ENCODE measurements at places on chromosomes 2 and 18.

GRCh38 chr2:105882341-105882740 lies 137.6 kb downstream of the NCK2 start:
- no peak for DNase-seq
- H3K36me3 ChIP-seq = peaks cover 4% of the 10 kb centered on the region
- H3K27ac ChIP-seq = no peak overlapping the region

DNA sequence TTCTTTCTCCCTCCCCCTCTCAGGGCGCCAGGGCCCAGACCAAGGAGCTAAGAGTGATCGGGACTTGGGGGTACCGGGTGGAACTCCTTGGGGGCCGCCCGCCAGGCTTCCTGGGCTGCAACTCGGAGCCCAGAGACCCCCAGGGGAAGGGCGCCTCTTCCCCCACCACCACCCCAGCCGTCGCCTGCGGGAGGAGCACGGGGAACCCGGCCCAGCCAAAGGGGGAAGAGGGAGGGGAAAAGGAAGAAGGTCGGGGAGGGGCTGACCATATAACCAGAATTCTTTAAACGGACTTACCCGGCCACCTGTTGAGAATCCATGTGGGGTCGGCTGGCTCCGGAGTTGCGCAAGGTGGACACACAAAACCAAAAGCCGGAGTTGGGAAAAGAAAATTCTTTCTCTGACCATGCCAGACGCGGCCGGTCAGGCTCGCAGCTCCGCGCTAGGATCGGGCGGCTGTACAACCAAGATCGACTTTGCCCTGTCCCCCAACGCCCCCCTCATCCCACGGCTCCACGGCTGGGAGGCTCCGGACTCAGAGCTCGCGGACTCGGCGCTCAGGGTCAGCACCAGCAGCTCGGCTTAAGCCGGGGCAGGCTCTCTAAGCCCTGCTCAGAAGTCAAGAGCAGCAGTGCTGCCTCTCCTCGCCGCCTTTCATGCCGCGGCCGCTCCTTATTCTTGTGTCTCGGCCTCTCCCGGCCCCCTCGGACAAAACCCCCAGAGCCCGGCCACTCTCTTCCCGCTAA lies 6.3 kb upstream of the SIX3 start:
- H3K4me1 ChIP-seq = peaks cover 4% of the 10 kb centered on the region
- no peaks in the 10 kb centered on the region for H3K36me3 ChIP-seq
- no peak overlapping the region for H3K27ac ChIP-seq
- H3K27me3 ChIP-seq = peaks cover 96% of the 10 kb centered on the region
- H3K4me3 ChIP-seq = no peak overlapping the region
- DNase-seq = no peak

DNA sequence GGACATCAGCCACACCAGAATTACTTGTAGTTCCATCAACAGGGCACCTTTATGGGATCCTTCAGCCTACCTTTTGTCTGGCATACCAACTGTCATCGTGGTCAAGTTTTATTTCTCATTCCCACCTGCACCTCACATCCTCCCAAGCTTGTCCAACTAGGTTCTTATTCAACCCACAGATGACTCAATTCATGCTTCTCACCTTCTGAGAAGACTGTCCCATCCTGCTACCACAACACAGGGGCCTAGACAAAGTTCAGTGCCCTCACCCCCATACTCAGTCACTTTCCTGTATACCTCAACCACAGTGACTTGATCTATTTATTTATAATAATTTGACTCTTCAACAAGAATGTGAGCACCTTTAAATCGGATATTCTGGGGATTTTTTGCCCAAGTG lies 114.4 kb upstream of the ACVR1C start:
- H3K4me1 ChIP-seq = no peaks in the 10 kb centered on the region
- no peak for DNase-seq
- H3K4me3 ChIP-seq = no peak overlapping the region
- H3K27ac ChIP-seq = no peak overlapping the region
- no peaks in the 10 kb centered on the region for H3K36me3 ChIP-seq
- no peaks in the 10 kb centered on the region for H3K27me3 ChIP-seq

GRCh38 chr18:12485479-12486105 lies 77.9 kb downstream of the PRELID3A start:
- no peak overlapping the region for H3K4me3 ChIP-seq
- H3K4me1 ChIP-seq = no peaks in the 10 kb centered on the region
- H3K36me3 ChIP-seq = no peaks in the 10 kb centered on the region
- H3K27ac ChIP-seq = no peak overlapping the region
- no peak for DNase-seq

DNA sequence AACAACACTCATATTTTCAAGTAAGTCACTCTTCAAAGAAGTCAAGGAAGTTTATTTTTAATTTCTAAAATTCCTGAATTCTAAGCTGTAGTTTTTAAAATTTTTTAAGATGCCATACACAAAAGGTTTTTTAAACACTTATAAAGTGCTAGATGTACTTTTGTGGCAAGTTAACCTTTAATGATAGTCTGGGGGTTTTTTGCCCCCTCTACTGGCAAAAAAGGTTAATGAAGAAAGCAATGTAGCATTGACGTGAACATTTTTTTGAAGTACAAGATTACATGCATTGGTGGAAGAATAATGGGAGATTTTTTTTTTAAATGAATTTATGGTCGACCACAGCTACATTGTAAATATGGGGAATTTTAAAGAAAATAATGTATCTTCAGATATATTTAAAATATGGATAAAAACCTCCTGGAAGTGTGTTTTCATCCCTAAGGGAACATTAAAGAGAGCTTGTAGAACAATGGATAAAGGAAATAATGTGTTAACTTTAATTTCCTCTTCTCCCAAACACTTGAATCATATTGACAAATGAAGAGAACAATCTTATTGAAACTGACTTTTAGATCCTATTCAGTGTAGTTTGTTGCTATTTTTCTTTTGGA lies 12.6 kb downstream of the ITPRID2 start:
- H3K4me1 ChIP-seq = no peaks in the 10 kb centered on the region
- no peaks in the 10 kb centered on the region for H3K27me3 ChIP-seq
- no peak overlapping the region for H3K27ac ChIP-seq
- H3K4me3 ChIP-seq = no peak overlapping the region
- H3K36me3 ChIP-seq = peaks cover 23% of the 10 kb centered on the region

GRCh38 chr2:200376513-200377354 lies 70.2 kb downstream of the SPATS2L start:
- H3K36me3 ChIP-seq = no peaks in the 10 kb centered on the region
- H3K4me3 ChIP-seq = no peak overlapping the region
- H3K27ac ChIP-seq = peak overlapping the region; percentile 91
- peak; percentile 82 for DNase-seq

DNA sequence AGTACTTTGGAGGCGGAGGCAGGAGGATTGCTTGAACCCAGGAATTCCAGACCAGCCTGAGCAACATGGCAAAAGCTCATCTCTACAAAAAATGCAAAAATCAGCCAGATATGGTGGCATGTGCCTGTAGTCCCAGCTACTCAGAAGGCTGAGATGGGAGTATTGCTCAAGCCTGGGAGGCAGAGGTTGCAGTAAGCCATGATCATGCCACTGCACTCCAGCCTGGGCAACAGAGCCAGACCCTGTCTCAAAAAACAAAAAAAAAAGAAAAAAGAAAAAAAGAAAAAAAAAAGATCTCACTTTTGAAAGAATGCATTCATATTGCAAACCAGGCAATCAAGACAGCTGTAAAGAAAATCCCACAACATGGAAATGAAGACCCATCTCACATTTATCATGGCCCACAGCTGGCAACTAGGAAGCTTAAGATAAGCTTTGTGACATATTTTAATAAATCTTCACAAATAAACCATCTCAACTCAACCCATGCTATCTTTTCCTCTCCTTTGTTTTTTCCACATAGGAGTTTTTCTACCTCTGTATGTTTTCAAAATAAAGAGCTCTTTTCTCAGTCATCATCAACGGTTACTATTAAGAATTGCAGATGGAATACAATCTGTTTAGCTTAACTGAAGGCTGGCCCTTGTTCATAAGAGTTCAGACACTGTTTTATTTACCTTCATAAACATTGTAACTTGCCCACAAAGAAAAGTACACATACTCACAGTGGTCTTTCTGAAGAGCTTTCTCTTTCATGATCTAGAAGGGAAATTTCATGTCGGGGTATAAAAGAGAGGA lies 137.0 kb downstream of the MREG start:
- H3K27ac ChIP-seq = no peak overlapping the region
- DNase-seq = no peak
- H3K27me3 ChIP-seq = no peaks in the 10 kb centered on the region
- no peaks in the 10 kb centered on the region for H3K4me1 ChIP-seq
- no peak overlapping the region for H3K4me3 ChIP-seq
- H3K36me3 ChIP-seq = no peaks in the 10 kb centered on the region

GRCh38 chr2:226080334-226080733 lies 680.8 kb downstream of the NYAP2 start:
- H3K36me3 ChIP-seq = no peaks in the 10 kb centered on the region
- H3K4me3 ChIP-seq = no peak overlapping the region
- no peaks in the 10 kb centered on the region for H3K4me1 ChIP-seq
- no peak for DNase-seq

DNA sequence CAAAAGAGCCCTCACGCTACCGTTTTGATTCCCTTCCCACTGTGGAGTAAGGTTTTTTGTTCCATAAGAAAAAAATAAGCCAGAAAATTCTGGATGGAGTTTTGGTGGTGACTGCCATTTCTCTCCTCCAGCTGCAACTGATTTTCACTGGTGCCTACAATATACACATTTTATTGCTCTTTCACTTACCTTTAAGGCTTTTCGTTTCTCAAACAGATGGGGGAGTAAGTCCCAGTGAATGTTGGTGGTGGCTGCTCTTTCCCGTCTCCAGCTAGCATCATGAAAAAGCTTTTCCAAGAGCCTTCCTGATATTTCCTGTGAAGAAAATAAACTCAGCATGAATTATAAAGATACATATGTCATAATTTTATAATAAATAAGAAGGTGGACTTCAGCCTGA lies 932.5 kb upstream of the PIK3C3 start:
- no peaks in the 10 kb centered on the region for H3K27me3 ChIP-seq
- H3K36me3 ChIP-seq = no peaks in the 10 kb centered on the region
- H3K4me1 ChIP-seq = no peaks in the 10 kb centered on the region

GRCh38 chr2:19902216-19902740 lies 495 bp upstream of the TTC32 start:
- no peaks in the 10 kb centered on the region for H3K36me3 ChIP-seq
- no peaks in the 10 kb centered on the region for H3K27me3 ChIP-seq
- H3K4me3 ChIP-seq = peak overlapping the region; percentile 65
- DNase-seq = no peak
- peak overlapping the region; percentile 87 for H3K27ac ChIP-seq
